Fibroblast of the aortic adventitia (primary cell): ENCODE measurements at places on chromosomes 7 and 10.

GRCh38 chr7:28900311-28900710 lies 57.8 kb downstream of the TRIL start:
- no peak for DNase-seq

DNA sequence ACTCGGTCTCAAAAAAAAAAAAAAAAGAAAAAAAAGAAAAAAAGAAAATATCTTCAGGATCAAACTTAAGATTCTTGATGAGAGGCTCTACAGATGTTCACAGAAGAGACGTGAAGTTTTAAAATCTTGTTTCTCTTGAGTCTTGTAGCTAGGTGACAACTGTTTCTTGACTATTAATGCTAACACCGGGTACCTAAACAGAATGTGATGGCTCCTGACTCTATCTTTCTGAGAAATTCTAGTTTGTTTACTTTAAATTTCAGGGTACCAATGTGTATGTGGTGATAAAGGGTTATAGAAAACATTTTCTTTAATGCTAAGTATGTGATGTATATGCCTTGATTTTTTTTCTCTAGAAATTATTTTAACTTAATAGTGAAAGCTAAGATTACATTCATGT lies 61.0 kb downstream of the DAGLB start:
- no peak for DNase-seq

DNA sequence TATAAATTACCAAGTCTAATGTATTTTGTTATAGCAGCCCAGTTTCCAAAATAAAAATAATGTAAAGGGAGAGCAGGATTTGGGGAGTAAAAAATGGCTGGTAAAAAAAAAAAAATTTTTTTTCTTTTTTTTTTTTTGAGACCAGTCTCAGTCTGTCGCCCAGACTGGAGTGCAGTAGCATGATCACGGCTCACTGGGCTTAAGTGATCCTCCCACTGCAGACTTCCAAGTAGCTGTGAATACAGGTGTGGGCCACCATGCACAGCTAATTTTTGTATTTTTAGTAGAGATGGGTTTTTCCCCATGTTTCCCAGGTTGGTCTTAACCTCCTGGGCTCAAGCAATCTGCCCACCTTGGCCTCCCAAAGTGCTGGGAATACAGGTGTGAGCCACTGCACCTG lies 4.8 kb upstream of the LSM8 start:
- DNase-seq: no peak

GRCh38 chr10:69295027-69295636 lies 16.8 kb downstream of the HK1 start:
- no peak for DNase-seq

GRCh38 chr10:27258492-27258837 lies 17.9 kb upstream of the ACBD5 start:
- DNase-seq: no peak
